IPS-NIHi11 (cell line): ENCODE measurements at places on chromosomes 3 and 15.
A peak's percentile ranks its signal among the peaks of the same experiment; 100 is the strongest.

- no peak for DNase-seq
These were observed at the start of gene GCNT3 for GRCh38 chr15:59611276-59612260. TSS of gene GCNT3 (plus strand) at chr15:59611783. CDS start at chr15:59618239, 6,456 bp downstream.

DNA sequence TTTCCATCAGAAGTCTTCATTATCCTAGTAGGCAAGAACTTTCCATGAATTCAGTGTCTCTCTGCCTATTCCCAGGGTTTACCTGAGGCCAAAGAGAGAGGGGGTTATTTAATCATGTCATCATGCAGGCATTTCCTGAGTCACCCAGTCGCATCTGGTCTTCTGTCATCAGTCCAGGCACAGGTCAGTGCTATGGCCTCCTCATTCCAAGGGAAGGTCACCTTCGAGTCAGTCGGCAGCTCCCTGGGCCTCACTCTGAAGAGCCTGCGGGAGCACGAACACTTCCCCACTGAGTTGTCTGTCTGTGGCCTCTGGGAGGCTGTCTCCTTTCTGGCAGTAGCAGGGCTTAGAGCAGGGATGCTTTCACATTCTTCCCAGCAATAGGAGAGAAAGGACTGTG lies 26.2 kb upstream of the LRTM1 start:
- peak; percentile 14 for DNase-seq

DNA sequence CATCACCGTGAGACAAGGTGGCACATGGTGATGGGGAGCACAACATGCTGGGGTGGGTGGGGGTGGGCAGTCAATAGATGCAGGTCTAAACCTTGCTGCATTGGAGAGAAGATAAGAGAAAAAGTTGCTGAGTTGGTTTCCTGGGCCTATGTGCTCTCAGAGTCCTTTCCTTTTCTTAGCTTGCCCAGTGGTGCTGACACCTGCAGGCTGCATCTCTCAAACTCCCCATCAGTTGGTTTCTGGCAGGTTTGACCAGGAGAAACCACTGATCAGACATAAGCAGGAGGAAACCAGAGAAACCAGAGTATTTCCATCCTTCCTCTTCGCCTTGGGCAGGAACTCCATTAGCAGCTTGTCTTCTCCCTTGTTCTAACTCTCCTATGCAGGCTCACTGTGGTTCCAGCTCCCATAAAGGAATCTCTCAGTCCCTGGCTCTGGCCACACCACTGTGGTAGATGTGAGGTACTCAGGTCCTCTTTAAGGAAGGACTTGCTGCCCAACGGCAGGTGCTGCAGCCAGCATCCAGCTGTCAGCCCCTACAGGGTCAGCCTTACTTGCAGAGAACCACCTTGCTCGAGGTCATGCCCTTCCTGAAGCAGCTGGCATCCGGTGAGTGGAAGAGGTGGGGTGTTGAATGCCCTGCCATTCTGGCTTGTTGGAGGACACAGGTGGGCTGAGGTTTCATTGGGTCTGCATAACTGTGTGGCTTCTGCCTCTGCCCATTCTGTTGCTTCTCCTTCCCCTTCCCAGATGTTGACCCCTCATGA lies 172.3 kb upstream of the ANKRD28 start:
- DNase-seq: no peak

- DNase-seq: peak; percentile 63
These were observed 1.2 kb downstream of the TWF2 start for GRCh38 chr3:52237657-52238172.

DNA sequence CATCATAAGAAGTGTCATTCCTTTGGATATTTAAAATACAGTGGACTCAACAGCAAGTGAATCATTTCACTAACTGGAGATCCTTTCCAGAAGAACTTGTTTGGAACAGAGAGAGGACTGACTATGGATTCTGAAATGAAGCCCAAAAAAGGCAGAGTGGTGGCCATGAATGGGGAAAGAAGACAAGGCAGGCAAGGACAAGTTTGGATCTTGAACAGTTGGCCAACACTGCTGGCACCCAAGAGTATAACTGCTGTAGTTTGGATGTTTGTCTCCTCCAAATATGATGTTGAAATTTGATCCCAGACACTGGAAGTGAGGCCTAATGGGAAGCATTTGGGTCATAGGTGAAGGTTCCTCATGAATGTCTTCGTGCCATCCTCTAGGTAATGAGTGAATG lies 686.9 kb downstream of the GRM7 start:
- no peak for DNase-seq

DNA sequence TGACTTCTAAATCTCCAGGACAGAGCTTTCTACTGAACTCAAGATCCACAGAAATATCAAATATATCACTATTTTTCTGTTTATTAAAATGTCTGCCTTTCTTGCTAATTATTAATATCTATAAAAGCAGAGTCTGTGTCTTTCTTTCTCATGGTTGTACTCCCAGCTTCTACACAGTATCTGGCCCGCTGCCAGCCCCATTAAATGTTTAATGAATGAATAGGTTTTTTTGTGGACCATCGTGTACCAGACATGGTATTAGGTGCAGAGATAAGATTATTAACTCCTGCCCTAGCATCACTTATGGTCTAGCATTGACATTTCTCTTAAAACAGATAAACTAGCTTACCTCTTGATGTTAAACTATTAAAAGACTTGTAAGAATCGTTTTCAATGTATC lies 111.4 kb upstream of the RBMS3 start:
- DNase-seq: no peak

GRCh38 chr3:129413687-129414506 lies 14.5 kb downstream of the EFCAB12 start:
- no peak for DNase-seq

DNA sequence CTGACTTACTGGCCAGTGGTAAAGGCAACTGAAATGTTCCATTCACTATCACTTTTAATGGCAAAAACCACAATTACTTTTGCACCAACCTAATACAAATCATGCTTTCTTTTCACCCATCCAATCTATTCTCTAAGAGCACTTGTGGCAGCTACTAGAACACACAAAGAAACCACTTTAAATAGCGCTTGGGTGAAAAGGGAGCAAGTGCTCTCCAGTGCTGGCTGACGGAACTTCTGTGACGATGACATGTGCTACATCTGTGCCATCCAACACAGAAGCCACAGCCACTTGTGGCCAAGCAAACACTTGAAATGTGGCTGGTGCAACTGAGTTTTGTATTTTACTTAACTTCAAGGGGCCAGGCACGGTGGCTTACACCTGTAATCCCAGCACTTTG lies 18.9 kb downstream of the SH3BP5 start:
- DNase-seq: no peak
